CMK (cell line): ENCODE measurements at places on chromosomes 4 and X.

GRCh38 chr4:86942185-86942666, 7.4 kb downstream of the AFF1 start:
- DNase-seq: no peak

DNA sequence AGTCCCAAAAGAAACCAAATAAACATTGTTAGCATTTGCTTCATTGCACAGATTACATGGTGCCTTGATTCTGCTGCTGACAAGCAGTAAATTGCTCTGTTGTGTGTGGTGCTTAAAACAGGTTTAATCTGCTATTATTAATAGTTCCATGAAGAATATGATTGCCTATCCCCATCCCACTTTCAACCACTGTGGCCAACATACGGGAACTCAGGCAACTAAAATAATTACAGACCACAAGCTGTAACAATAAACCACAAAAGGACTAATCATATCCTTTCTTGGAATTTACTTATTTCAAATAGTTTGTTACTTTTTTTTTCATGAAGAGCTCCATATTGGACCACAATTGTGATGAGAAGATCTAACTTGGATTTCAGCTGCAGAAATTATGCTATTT, 131.5 kb downstream of the PACRGL start:
- no peak for DNase-seq

GRCh38 chr4:23166919-23167318, 474.2 kb downstream of the GBA3 start:
- no peak for DNase-seq

GRCh38 chr4:128301979-128302378, 14.4 kb upstream of the PGRMC2 start:
- DNase-seq: no peak

DNA sequence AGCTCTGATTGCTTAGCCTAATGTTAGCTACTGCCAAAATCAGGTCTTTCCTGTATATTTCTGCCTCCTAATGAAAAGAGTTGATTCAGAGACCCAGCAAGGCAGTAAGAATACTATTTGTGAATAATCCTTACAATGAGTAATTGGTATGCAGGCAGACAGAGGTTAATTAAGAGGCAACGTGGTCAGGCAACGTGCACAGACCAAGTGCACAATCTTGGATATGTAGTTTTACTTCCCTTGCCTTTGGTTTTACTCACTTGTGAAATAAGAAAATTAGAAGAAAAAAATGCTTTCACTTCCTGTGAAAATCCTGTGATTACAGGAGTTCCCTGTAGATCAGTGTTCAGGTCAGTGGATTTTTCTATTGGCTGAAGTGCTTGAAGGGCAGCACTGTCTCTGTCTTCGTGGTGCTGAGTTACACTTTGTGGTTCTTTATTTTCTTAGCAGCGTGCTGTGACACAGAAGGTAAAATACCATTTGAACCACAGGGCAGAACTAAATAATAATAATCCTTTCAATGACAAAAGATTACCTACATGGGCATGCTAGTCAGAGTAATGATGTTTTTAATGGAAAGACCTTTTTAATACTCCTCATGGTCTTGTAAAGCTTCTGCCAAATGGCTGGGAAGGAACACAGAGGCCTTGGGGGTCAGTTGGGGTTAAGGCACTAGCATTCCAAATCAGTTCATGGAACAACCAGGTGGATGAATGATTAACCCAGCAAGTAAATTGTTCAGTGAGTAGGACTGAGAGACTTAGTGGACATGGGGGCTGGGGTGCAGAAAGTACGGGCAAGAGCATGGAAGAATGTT, 430.9 kb downstream of the MAPK10 start:
- DNase-seq: no peak

DNA sequence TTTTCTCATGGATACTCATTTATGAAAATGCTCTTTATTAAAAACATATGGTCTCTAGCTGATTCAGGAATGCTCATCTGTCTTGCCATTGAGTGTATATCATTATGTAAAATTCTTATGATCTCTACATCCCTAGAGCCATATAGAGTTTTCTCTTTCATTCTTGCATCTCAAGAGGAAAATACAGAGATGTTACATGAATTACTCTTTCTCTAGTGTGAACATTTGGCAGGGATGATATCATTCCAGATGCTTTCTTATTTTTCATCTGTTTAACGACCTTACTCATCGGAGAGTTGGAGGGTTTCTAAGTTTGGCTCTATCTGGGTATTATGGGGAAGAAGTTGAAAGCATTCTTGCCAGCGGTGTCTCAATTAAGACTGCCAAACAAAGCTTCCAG, 202.9 kb upstream of the SLC7A11 start:
- DNase-seq: no peak

DNA sequence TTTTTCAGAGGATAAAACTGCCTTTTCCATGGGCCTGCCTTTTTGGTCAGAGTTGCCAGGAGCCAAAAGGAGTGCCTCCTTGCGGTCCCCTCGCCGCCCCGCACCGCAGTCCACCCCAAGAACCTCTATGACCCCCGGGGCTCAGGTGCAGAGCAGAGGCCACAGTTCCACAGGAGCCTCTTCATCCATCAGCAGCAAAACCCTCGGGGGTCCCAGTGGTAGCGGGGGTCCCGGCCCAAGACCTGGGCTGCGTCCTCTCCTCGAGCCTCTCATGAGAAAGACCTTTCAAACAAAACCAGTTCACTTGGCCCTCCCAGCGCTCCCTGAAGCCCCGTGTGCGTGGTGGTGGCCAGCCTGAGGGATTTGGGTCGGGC, 16.8 kb downstream of the ZFYVE28 start:
- DNase-seq: no peak

- no peak for DNase-seq
Measured at GRCh38 chr4:54403700-54404453, 174.8 kb downstream of the PDGFRA start.

- DNase-seq: no peak
Measured at GRCh38 chrX:22139822-22140221, 107.7 kb downstream of the PHEX start.

DNA sequence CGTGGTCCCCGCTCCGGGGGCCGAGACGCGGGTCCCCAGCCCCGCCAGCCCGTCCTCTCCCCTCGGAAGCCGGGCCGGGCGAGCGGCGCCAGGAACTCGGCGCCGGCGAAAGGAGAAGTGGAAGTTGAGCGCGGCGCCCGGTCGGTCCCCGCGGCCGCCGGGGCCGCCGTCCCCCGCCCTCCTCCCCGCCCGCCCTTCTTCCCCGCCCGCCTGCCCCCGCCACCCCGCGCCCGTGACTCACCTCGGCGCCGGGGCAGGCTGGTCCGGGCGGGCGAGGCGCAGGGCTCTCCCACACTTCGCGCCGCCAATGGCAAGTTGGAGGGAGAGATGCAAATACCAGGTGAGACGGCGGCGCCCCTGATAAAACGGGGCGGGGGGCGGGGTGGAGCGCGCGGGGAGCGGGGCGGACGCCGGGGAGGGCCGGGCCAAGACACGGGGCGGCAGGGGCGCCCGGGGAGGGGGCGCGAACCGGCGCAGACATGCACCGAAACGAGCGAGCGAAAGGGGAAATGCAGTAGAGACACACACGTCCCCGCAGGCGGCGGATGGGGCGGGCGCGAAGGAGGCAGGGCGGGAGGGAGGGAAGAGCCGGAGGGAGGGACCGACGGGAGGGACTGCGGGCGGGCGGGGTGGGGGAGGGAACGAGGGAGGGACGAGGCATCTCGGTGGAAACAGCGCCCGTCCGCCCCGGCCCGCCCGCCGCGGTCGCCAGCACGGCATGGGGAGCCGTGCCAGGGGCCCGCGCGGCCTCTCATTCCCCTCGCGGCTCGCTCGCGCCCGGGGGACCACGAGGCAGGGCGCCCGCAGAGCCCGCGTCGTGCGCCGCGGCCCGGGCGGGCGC, at the start of gene ELF4:
Gene ELF4 (minus strand): TSS at position 119 of the 841 bp plus-strand sequence. CDS start 29,167 bp downstream, outside the sequence.
- no peak for DNase-seq
